ENCODE measurements at places on chromosomes 7 and 10. TPM values are rescaled to one million over a fixed set of nuclear protein-coding genes. Genes with fewer than 3 reads are reported as not detected.

Gene POMZP3
- 15.9 TPM for polyA plus RNA-seq

Gene SPDYE2B
- polyA plus RNA-seq = 2.7 TPM

Gene NUTM2D
- polyA plus RNA-seq = 7.2 TPM

DNA sequence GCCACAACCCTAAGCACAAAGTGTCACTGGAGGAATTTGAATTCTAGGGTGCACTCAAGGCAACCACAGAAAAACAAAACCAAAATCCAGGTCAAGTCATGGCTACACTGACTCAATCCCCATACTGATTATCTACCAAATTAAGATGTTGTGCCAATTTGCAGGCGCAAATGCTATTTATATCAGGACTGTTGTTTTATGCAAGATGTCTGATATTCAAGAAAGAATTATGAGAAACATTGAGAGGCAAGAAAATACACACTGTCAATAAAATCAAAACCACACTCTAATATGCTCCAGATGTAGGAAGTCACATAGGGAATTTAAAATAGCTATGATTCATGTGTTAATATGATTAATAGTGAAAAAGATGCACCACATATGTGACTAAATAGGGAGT is 141.3 kb upstream of the MINDY3 start:
- DNase-seq = no peak

DNA sequence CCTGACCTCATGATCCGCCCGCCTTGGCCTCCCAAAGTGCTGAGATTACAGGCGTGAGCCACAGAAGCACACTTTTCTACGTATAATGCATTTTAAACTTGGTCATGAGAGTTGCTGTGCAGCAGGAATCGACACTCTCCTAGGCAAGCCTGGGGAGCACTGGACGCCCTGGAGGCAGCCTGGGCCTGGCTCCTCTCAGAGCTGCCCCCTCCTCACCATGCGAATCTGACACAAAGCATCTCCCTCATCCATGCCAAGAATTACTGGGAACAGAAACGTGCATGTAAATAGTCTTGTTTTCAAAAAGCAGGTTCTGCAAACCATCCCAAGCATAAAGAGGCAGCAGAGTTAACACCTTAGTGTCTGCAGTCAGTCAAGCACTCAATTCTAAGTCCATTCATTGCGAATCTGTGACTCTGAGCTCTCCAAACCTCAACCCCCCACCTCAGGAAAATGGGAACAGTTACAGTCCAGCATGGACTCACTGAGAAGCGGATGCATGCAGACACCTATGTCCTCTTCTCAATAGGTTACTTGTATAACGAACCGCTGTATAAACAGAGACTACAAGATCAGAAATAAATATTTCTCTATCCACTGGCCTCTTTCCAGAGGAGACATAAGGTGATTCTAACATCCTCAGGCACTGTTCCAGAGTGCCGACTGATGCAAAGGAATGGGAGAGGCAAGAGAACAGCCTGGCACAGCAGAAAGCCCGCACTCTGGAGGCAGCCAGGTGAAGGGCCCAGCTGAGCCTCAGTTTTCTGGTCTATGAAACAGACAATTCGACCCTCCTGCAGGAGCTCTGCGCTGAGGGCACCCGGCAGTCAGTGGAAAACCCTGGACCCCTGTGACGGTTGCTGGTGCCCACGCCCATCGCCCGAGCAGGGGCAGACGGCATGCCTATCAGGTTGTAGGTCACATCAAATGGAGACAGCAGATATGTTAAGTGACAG is 68.9 kb downstream of the MAD1L1 start:
- DNase-seq = no peak

- DNase-seq = no peak
These were observed 149.5 kb upstream of the SMIM30 start for GRCh38 chr7:113267885-113268284.

- DNase-seq = no peak
These were observed 40.5 kb upstream of the RABGEF1 start for GRCh38 chr7:66699998-66700397.

Measured in forelimb muscle (tissue), 1 donor.